Esophagus (tissue), 2 donors: ENCODE measurements at places on chromosomes 2 and 18. TPM values are rescaled to one million over a fixed set of nuclear protein-coding genes. Genes with fewer than 3 reads are reported as not detected.

POU3F3 gene
- 0.08 TPM for polyA plus RNA-seq

LTBP1 gene
- 4.3 TPM for polyA plus RNA-seq

CFC1 gene
- not detected for polyA plus RNA-seq

DYNC2LI1 gene
- polyA plus RNA-seq: 7.9 TPM

ABCB11 gene
- 0.01 TPM for polyA plus RNA-seq

COL4A3 gene
- 0.18 TPM for polyA plus RNA-seq

ITSN2 gene
- polyA plus RNA-seq: 33.2 TPM

PCARE gene
- 0.07 TPM for polyA plus RNA-seq

ZBTB7C gene
- 20.6 TPM for polyA plus RNA-seq

IL1RL1 gene
- 0.18 TPM for polyA plus RNA-seq

CENPA gene
- polyA plus RNA-seq: 5.4 TPM

FEV gene
- polyA plus RNA-seq: not detected

HOXD4 gene
- polyA plus RNA-seq: 0.61 TPM

GALNT14 gene
- 23.5 TPM for polyA plus RNA-seq

FSIP2 gene
- polyA plus RNA-seq: 0.01 TPM

DIPK1C gene
- not detected for polyA plus RNA-seq

TFCP2L1 gene
- polyA plus RNA-seq: 8.6 TPM

MAP3K19 gene
- not detected for polyA plus RNA-seq

GRB14 gene
- polyA plus RNA-seq: 1.1 TPM

SERPINB4 gene
- polyA plus RNA-seq: 68.4 TPM

UCN gene
- 0.41 TPM for polyA plus RNA-seq

CNRIP1 gene
- polyA plus RNA-seq: 3.8 TPM

TRIM54 gene
- polyA plus RNA-seq: 0.18 TPM

CDH19 gene
- polyA plus RNA-seq: 0.79 TPM

PSMA8 gene
- polyA plus RNA-seq: 0.04 TPM

GREB1L gene
- polyA plus RNA-seq: 0.31 TPM

LRRC30 gene
- not detected for polyA plus RNA-seq

CDH2 gene
- 0.12 TPM for polyA plus RNA-seq

GPR45 gene
- not detected for polyA plus RNA-seq

HOXD8 gene
- 1.3 TPM for polyA plus RNA-seq
